ENCODE measurements at places on chromosomes 11 and 22. TPM values are rescaled to one million over a fixed set of nuclear protein-coding genes. Genes with fewer than 3 reads are reported as not detected.
A peak's percentile ranks its signal among the peaks of the same experiment; 100 is the strongest.

The PKDREJ gene
- total RNA-seq, result not detected

The LRRC56 gene
- total RNA-seq, result 1.8 TPM

The COX8A gene
- total RNA-seq, result 281 TPM

The MS4A4E gene
- total RNA-seq, result 1.4 TPM

The TH gene
- total RNA-seq, result 0.26 TPM

The TMEM191C gene
- 1.6 TPM for total RNA-seq

The ELFN2 gene
- total RNA-seq, result 4.2 TPM

The APOL4 gene
- 12.8 TPM for total RNA-seq

The PITPNM1 gene
- total RNA-seq, result 55.5 TPM

The OR8D1 gene
- not detected for total RNA-seq

- no peak overlapping the region for H3K4me3 ChIP-seq
- peaks cover 14% of the 10 kb centered on the region for H3K4me1 ChIP-seq
- H3K27ac ChIP-seq, result no peak overlapping the region
- no peaks in the 10 kb centered on the region for H3K27me3 ChIP-seq
These were observed 51.6 kb downstream of the LGR4 start for GRCh38 chr11:27420722-27421572.

DNA sequence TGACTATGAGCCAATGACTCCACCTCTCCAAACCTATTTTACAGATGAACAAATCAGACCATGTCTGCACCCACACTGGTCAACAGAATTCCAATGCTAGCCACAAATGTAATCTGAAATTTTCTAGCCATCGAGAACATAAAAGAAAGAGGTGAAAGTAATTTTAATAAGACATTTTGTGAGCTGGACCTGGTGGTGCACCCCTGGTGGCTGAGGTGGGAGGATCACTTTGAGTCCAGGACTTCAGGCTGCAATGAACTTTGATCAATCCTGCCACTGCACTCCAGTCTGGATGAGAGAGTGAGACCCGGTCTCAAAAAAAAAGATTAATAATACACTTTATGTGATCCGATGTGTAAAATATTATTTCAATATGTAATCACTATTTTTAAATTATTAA, 9.4 kb upstream of the RNF185 start:
- H3K4me3 ChIP-seq, result no peak overlapping the region
- no peaks in the 10 kb centered on the region for H3K4me1 ChIP-seq
- no peaks in the 10 kb centered on the region for H3K27me3 ChIP-seq
- H3K36me3 ChIP-seq, result no peaks in the 10 kb centered on the region
- no peak for DNase-seq

DNA sequence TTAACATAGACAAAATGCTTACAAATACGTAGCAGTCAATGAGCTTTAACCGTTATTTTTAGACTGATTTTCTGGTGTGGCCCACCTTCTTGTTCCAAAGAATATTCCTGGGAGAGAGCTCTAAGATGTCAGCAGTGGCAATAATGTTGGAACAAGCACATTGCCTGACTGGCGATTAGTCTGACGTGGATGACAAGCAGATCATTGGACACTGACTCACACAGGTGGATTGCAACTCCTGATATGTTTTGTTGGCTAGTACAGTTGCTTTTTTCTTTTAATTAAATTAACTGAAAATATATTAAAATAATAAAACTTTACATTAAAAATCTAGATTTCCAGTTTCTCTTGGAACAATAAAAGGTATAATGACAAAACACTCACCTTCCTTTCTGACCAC, 78.0 kb downstream of the TENM4 start:
- H3K27me3 ChIP-seq, result no peaks in the 10 kb centered on the region
- no peak overlapping the region for H3K27ac ChIP-seq
- DNase-seq, result no peak
- no peaks in the 10 kb centered on the region for H3K36me3 ChIP-seq
- H3K4me1 ChIP-seq, result no peaks in the 10 kb centered on the region

GRCh38 chr11:88555829-88556202, 218.3 kb upstream of the CTSC start:
- H3K4me1 ChIP-seq, result no peaks in the 10 kb centered on the region
- no peaks in the 10 kb centered on the region for H3K27me3 ChIP-seq
- no peak overlapping the region for H3K4me3 ChIP-seq
- H3K27ac ChIP-seq, result no peak overlapping the region
- no peak for DNase-seq

GRCh38 chr11:35365961-35366360, 53.4 kb downstream of the SLC1A2 start:
- DNase-seq, result no peak
- H3K27ac ChIP-seq, result no peak overlapping the region
- no peak overlapping the region for H3K4me3 ChIP-seq
- H3K36me3 ChIP-seq, result no peaks in the 10 kb centered on the region
- H3K27me3 ChIP-seq, result no peaks in the 10 kb centered on the region
- peaks cover 21% of the 10 kb centered on the region for H3K4me1 ChIP-seq

DNA sequence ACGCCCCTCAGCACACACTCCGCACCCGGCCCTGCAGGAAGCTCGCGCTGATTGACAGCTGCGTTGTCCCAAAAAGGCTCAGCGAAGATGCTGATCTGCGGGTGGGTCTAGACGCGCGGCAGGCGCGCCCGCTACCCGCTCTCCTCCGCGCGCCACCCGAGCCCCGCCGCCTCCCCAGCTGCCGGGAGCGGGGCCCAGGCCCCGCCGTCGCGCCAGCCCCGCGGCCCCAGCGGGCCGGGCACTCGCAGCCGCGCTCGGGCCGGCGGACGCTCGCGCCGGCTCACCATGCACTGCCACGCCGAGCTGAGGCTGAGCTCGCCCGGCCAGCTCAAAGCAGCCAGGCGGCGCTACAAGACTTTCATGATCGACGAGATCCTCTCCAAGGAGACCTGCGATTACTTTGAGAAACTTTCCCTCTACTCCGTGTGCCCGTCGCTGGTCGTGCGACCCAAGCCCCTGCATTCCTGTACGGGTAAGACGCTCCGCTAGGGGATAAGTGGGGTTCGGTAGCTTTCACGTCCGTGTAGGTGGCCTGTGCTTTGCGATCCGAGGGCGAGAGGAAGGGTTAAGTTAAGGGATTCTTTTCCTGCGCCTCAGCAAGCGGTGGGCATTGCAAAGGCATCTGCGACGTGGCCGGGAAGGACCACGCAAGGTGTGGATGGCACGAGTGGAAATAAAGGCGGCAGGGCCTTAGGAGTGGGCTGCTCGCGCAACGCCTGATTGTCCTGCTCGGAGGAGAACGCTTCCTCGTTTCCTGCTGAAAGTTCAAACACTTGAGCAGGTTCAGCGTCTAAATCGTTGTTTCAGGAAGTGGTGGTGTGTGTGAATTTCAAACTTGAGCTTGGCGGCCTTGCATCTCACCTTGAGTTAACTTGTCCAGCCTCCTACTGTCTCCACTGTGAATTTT, at the start of gene BARX2:
Gene BARX2 (plus strand): TSS at position 98 of the 907 bp plus-strand sequence. CDS start 188 bp downstream, at position 286.
- DNase-seq, result peak; percentile 83
- H3K27me3 ChIP-seq, result peaks cover 76% of the 10 kb centered on the region
- no peaks in the 10 kb centered on the region for H3K4me1 ChIP-seq
- H3K27ac ChIP-seq, result no peak within 1 kb of the TSS
- H3K36me3 ChIP-seq, result no peaks in the 10 kb centered on the region

DNA sequence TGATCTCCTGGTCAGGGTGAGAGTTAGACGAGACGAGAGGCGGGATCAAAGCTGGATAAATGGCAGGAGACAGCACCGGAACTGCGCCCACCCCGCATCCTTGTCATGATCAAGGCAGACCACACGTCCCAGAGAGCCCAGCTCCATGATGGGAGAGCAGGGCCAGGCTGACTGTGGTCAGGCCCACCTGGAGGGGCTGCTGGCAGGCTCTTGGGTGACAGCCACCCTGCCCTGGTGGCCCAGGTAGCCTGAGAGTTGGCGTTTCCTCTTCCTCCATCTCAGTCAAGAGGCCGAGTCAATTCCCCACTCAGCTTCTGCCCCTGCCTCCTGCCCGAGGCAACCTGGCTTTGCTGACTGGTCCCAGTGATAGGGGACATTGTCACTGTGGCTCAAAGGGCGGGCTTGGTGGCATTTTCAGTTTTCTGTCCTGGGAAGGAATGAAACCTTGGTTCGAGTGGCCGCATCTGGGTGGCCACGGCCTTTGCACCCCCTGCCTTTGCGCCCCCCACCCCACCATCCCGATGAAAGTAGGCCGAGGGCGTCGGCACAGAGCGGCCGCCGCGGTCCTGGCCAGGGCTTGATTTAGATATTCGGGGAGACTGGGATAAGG, 60.8 kb upstream of the PPARA start:
- no peaks in the 10 kb centered on the region for H3K27me3 ChIP-seq
- H3K27ac ChIP-seq, result peak overlapping the region; percentile 98
- DNase-seq, result peak; percentile 63
- no peak overlapping the region for H3K4me3 ChIP-seq

GRCh38 chr11:86141727-86142126, 72.8 kb upstream of the PICALM start:
- H3K36me3 ChIP-seq, result no peaks in the 10 kb centered on the region
- no peaks in the 10 kb centered on the region for H3K27me3 ChIP-seq
- H3K4me3 ChIP-seq, result no peak overlapping the region

GRCh38 chr11:67027943-67028542, 5.1 kb downstream of the SYT12 start:
- H3K27me3 ChIP-seq, result peaks cover 80% of the 10 kb centered on the region
- H3K4me3 ChIP-seq, result no peak overlapping the region
- DNase-seq, result no peak

GRCh38 chr11:83044958-83045712, 26.6 kb downstream of the RAB30 start:
- H3K4me3 ChIP-seq, result no peak overlapping the region
- no peaks in the 10 kb centered on the region for H3K4me1 ChIP-seq
- H3K27me3 ChIP-seq, result no peaks in the 10 kb centered on the region
- H3K36me3 ChIP-seq, result no peaks in the 10 kb centered on the region
- DNase-seq, result no peak
- no peak overlapping the region for H3K27ac ChIP-seq

DNA sequence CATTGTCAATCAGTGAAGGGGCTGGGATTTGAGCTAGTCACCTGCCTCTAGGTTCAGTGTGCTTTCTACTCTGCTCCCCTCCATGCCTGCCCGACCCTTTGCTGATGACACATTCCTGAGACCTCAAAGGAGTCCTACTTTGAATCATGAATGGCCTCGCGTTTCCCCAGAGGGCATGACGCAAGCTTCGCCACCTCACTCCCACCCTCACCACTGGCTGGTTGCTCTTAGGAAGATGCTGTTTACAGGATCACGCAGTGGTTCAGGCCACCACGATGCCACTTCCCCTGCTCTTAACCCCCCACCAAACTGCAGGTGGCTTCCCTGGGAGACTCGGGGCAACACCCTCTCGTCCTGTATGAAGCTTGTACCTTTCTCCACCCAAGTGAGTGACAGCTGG, 62.9 kb upstream of the B3GAT1 start:
- H3K36me3 ChIP-seq, result no peaks in the 10 kb centered on the region
- no peak overlapping the region for H3K4me3 ChIP-seq
- H3K27ac ChIP-seq, result no peak overlapping the region
- H3K27me3 ChIP-seq, result peaks cover 77% of the 10 kb centered on the region

GRCh38 chr11:64777449-64778222, 706 bp downstream of the SF1 start:
- peaks cover 43% of the 10 kb centered on the region for H3K36me3 ChIP-seq
- peak overlapping the region; percentile 71 for H3K4me3 ChIP-seq
- H3K27me3 ChIP-seq, result no peaks in the 10 kb centered on the region
- peaks cover 57% of the 10 kb centered on the region for H3K4me1 ChIP-seq
- H3K27ac ChIP-seq, result peak overlapping the region; percentile 98

DNA sequence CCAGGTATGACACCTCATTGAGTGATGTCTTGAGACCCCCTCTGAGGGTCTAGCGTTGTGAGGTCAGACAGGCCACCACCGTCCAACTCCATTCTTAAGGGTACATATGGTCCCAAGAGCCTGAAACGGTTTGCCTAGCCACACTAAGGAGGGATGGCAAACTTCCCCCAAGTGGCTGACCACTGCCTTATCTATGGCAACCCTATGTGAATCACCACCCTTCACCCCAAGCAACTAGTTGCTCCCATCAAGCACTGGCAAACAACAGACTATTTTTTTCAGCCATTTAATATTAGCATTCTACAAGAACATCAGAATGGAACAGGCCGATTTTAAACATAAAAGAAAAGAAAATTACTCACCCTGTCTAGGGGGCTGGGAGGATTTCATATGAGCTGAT, 22.8 kb downstream of the THOC5 start:
- H3K36me3 ChIP-seq, result peaks cover 100% of the 10 kb centered on the region
- no peaks in the 10 kb centered on the region for H3K27me3 ChIP-seq

GRCh38 chr11:73463359-73463758, 87.2 kb downstream of the RELT start:
- no peaks in the 10 kb centered on the region for H3K27me3 ChIP-seq
- no peak overlapping the region for H3K4me3 ChIP-seq

DNA sequence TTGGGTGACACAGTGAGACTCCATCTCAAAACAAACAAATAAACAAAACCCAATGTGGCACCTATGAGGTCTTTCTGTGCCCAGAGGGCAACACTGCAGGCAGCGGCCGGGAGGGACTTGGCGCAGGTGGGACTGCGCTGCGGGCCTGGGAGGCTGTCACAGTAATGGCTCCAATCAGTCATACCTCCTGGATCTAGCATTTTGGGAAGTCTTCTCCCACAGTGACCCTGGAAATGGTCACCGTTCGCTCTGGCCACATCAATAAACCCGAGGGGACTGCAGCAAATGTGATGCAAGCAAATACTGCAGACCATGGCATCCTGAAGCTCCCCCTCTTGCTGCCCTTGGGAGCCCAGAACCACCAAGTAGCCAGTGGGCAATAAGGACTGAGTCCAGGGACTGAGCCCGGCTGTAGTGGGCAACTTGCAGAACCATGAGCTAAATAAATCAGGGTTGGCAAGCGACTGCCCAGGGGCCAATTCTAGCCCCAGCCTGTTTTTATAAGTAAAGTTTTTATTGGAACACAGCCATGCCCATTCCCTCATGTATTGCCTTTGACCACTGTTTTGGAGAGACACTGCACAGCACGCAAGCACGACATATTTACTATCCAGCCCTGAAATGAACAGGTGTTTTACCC, 15.4 kb downstream of the SHANK2 start:
- no peak overlapping the region for H3K4me3 ChIP-seq
- no peaks in the 10 kb centered on the region for H3K36me3 ChIP-seq
- H3K27ac ChIP-seq, result no peak overlapping the region
- H3K4me1 ChIP-seq, result peaks cover 8% of the 10 kb centered on the region
- DNase-seq, result no peak

DNA sequence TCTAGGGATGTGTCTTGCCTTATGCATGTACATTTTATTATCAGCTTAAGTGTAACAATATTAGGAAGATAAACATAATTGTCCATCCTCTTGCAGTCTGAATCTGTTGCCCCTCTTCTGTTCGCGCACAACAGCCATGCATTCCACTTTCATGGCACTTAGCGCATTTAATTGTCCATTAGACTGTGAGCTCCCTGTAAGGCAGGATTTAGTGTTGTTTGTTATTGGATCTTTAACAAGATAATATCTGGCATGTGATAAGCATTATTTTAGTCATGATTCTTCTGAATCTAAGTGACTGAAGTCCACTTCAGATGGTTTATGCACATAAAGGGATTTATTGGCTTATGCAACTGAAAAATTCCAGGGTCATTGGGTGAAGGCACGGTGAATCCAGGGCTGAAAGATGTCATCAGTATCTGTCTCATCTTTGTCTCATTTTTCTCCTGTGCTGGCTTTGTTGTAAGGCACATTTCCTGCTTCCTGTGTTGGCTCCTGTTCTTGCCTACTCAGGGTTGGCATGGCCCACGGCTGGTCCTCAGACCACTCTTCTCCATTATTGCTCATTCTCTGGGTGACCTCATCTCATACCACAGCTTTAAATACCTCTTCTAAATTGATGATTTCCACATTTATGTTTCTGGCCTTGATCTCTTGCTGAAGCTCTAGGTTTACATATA, 37.6 kb downstream of the ATXN10 start:
- H3K27ac ChIP-seq, result no peak overlapping the region
- H3K36me3 ChIP-seq, result no peaks in the 10 kb centered on the region
- H3K4me3 ChIP-seq, result no peak overlapping the region
- DNase-seq, result no peak
- H3K4me1 ChIP-seq, result peaks cover 7% of the 10 kb centered on the region
- no peaks in the 10 kb centered on the region for H3K27me3 ChIP-seq
